Stomach (tissue), 19 donors: ENCODE measurements at places on chromosomes 16 and 17. TPM values are rescaled to one million over a fixed set of nuclear protein-coding genes. Genes with fewer than 3 reads are reported as not detected.

DNA sequence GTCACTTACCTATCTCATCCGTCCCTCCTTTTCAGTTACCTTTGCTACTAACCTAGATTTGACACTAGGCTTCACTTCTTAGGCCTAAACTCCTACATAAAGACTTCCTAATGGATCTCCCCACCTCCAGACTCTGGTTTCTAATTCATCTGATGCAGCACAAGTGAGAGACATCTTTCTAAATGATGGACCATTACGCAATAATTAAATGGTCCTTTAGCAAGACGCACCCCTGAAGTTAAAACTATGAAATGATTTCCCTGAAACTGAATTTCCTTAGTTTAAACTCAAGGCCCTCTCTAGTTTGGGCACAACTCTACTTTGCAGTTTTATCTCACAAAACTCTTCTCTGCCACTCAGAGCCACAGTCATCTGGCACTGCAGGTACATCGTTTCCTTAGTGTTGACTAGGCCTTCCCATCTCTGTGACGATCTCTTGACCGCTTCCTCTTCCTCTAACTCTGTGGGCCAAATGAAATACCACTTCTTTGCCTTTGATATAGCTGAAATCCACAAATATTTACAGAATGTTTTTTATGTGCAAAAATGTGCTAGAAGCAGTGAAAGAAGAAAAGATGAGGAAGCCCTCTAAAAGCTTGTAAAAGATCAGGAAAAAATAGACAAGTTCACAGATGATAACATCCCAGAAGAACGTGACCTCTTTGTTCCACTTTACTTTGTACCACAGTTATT lies 3.3 kb downstream of the SYNRG start:
- DNase-seq: peak; percentile 52

DNA sequence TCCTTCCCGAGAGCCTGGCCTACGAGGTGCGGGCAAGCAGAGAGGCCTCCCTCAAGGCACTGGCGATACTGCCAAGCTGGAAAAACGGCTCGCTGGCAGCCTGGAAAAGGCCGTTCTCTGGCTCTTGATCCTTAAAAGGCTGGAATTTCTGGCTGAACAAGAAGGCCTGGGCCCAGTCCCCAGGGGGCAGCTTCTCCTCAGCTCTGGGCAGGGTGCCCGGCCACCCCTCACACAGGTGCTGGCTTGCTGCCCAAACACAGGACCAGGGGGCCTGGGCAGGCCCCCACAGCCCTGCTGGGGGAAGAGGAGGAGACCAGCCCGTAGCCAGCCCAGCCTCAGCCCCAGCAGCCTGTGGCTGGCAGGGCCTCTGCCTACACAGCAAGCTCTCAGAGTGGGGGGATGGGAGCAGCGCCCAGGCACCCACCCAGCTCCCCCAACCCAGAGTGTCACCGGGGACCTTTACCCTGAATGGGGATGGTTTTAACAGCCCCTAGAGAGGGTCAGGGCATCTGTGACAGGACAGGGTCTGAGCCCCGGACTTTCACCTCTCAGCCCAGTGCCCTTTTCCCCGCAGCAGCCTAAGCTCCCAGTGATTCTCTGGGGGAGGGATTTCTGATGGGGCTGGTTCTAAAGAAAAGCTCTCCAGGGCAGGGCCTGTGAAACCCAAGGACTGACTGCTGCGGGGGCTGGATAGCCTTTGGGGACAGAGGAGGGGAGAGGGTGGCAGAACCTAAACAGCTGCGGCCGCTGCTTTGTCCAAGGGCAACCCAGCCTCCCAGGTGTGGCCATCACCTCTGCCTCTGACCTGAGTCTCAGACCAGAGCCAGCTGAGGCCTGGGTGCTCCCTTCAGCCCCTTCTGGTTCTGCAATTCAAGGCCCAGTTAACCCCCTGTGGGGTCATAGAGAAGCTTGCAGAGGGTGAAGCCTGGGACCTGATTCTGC lies 38.6 kb upstream of the TOB1 start:
- DNase-seq: peak; percentile 92

DNA sequence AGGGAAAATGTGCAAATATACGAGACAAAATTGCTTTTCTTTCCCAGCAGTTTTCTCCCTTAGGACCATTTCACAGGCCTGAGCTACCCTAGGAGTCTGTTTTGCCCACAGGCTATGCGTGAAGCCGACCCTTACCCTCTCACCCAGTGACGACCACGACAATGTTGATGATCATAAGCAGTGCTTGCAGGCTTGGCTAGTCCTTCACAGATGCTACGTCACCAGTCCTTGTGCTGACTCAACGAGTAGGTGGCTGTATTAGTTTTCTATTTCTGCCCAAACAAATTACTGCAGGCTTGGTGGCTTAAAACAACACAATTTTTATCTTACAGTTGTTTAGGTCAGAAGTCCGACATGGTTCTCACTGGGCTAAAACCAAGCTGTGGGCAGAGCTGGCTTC lies 574.6 kb upstream of the HSBP1 start:
- DNase-seq: no peak

DNA sequence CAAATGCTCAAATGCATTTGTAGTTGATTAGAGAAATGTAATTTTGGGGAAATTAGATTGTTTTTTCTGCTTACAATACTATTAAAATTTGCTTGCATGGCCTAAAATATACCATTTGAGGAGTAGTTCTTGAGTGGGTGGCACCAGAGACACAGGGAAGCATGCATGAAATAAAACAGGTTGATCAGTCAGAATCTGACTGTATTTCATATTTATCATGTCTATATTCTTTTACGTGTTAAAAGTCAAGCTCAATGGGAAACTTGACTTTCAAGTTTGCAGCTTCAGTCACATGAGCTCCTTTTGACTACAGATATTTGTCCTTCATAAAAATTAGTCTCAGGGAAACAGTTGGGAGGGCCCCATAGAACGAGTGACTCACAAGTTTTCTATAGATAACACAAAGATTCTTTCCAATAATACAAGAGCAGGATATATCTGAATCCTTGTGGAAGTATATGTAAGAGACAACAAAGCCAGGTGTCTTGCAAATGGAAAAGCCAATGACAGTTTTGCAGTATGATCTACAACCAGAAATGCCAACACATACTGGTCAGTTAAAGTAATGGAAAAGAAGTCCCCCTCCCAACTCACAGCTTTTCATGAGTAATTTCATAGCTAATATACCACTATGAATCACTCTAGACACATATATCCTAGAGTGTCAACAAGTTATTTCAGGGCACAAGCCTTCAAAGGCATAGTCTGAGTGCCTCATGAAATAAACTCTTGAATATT lies 42.2 kb upstream of the CORO6 start:
- DNase-seq: no peak

GRCh38 chr17:12959441-12959840 lies 58.4 kb downstream of the ELAC2 start:
- peak; percentile 8 for DNase-seq

GP1BA gene
- total RNA-seq: not detected
